ENCODE measurements at places on chromosomes 1 and 21. TPM values are rescaled to one million over a fixed set of nuclear protein-coding genes. Genes with fewer than 3 reads are reported as not detected.
A peak's percentile ranks its signal among the peaks of the same experiment; 100 is the strongest.

GRCh38 chr1:172163498-172164215, 256.8 kb upstream of the C1orf105 start:
- no peak for DNase-seq

DNA sequence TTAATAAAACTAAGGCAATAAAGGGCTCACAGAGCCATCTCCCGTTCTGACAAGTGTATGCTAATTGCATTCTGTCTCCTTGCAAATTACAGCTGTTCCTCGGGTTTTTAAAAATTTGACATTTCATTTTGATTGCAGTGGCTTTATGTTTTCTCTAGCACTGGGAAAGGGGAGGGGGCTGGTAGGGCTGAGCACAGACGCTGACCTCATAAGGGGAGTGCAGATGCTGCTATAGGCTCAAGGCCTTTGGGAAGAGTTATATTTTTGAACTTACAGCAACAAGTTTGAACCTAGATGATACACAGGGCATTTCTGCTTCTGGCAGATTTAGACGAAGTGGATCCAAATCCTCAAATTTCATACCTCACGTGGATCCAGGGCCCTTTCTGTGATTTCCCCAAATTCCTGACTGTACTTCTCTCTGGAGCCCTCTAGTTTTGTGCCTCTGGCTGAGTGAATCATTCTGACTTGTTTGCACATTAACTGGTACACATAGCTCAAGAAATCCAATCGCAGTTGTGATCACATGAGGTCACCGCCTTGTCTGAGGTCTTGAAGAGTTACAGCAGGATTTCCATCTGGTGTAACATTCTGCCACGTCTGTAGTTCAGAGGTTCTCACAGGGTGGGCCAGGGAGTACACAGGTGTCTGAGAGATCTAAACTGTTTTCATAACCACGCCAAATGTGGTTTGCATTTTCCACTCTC, 230.3 kb downstream of the C1orf94 start:
- DNase-seq, result no peak

- peak; percentile 56 for DNase-seq
These were observed 2.8 kb upstream of the LIX1L start for GRCh38 chr1:145960468-145961108.

DNA sequence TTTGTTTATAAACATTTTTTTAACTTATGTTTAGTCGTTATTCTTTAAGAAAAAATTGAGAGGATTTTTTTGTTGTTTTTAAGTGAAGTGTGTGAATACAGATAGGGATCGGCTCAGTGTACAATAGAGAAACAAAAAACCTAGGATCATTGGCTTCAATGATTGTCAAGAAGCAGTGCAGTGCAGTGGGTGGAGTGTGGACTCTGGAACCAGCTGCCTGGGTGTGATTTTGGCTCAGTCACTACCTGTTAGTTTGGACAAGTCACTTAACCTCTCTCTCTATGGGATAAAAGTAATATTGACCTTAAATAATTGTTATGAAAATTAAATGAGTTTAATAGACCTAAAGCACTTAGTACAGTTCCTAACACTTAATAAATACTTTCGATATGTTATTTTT, 41.3 kb downstream of the SCCPDH start:
- no peak for DNase-seq

DNA sequence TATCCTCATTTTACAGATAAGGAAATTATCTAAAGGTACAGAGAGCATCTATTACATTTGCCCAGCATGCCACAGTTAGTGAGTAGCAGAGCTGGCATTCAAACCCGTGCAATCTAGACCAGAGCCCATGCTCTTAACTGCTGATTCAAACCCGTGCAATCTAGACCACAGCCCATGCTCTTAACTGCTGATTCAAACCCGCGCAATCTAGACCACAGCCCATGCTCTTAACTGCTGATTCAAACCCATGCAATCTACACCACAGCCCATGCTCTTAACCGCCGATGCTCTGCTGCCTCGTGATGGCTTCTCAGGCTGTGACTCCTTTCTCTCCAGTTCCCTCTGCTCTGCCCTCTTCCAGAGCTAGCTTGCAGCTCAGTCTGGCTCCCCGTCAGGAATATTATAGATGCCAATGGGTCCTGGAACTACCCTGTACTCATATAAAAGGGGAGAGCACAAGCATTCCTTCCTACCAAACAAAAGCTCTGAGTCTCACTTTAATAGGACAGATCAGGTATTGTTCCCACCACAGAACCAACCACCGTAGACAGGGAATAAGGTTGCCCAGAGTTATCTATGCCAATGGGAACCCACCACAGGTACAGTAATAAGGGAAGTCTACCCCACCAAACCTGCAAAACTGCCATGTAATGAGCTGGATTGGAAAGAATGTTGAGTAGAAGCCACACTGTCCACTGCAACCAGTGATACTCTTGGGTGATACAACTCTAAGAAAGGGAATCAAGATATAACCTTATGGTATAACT, 78.4 kb downstream of the SMYD3 start:
- no peak for DNase-seq

DNA sequence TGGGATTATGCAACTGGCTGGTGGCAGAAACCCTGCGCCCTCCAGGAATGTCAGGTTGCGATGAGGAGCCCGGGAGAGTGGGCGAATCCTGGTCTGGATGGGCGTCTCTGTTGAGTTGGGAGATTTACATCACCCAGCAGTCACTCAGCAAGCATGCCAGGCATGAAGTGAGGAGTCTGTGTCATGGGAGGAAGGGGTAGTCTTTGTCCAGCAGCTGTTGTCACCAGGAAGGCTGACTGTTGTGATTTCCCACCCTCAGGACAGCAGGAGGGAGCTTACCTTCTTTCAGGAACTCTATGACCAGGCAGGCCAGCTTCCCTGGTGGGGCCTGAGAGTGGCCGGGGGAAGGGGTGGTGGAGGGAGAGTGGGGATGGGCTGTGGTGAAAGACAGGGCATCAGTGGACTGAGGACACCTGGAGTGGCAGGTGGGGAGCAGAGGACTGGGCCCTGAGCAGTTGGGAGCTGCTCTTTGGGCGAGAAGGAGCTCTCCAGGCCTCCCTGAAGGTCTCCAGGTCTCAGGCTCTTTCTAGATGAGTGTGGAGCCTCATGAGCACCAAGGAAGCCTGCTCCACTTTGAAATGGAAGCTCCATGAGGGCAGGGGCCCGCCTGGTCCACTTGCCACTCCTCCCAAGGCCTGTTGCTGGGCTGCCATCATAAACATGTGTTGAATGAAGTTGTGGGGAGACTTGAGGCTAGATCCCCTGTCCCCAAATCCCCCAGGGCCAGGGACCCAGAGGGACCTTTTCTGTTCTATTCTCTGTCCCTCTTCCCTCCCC, 21.3 kb upstream of the PKP1 start:
- no peak for DNase-seq

GRCh38 chr1:77322061-77322900, 40.5 kb downstream of the AK5 start:
- DNase-seq, result peak; percentile 24

- no peak for DNase-seq
These were observed 120.5 kb downstream of the IER5 start for GRCh38 chr1:181208967-181209366.

- DNase-seq, result no peak
These were observed 94.4 kb downstream of the SLC35F3 start for GRCh38 chr1:233998891-233999290.

- no peak for DNase-seq
These were observed 773.1 kb downstream of the USP25 start for GRCh38 chr21:16502897-16503296.

DNA sequence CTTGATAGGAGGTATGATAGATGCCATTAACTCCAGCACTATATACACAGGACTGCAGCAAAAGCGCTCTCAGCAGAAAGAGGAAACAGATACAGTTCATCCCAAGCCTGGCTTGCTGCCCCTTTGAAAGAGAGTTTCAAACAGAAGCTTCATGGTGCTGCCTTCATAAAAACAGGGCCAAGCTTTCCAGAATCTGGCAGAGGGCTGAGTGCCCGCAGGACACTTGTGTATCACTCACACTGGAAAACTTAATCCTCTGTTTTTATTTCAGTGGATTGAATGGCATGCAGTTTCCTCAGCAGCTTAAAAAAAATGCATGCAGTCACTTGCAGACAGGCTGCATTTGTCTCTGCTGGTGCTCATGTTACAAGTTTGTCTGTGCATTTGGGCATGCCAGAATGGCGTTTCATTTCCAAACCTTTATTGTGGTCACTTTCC, 40.4 kb downstream of the KCNJ15 start:
- peak; percentile 32 for DNase-seq

DNA sequence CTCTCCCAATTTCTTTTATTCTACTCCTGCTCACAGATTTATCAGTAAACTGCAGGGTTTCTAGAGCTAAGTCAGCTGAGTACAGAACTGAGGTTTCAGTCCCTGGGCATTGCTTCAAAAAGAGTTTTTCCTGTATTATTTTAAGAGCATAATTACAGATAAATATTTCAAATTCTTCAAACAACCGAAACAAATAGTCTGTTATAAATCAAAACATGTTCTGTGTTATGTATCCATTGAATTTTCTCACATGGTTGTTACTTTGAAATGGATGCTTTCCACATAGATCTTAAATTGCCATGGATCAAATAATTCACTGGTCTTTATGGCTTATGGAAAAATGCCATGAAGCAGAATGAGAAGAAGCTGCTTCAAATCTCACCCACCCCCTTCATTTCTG, 64.5 kb downstream of the LRRC8C start:
- DNase-seq, result no peak

The GJA5 gene
- total RNA-seq, result under 0.01 TPM

The OR2L13 gene
- total RNA-seq, result not detected

The DISP1 gene
- 1.7 TPM for total RNA-seq

The S100A1 gene
- not detected for total RNA-seq

The TDRD10 gene
- 6.0 TPM for total RNA-seq

The FCRL4 gene
- not detected for total RNA-seq

The REG4 gene
- not detected for total RNA-seq

The SAMD13 gene
- total RNA-seq, result 1.5 TPM

The IFNLR1 gene
- total RNA-seq, result 0.05 TPM

The ELAPOR1 gene
- 0.37 TPM for total RNA-seq
